ENCODE measurements at places on chromosomes 16 and 17.

GRCh38 chr17:19409509-19409908, 1.5 kb upstream of the RNF112 start:
- no peak for DNase-seq

DNA sequence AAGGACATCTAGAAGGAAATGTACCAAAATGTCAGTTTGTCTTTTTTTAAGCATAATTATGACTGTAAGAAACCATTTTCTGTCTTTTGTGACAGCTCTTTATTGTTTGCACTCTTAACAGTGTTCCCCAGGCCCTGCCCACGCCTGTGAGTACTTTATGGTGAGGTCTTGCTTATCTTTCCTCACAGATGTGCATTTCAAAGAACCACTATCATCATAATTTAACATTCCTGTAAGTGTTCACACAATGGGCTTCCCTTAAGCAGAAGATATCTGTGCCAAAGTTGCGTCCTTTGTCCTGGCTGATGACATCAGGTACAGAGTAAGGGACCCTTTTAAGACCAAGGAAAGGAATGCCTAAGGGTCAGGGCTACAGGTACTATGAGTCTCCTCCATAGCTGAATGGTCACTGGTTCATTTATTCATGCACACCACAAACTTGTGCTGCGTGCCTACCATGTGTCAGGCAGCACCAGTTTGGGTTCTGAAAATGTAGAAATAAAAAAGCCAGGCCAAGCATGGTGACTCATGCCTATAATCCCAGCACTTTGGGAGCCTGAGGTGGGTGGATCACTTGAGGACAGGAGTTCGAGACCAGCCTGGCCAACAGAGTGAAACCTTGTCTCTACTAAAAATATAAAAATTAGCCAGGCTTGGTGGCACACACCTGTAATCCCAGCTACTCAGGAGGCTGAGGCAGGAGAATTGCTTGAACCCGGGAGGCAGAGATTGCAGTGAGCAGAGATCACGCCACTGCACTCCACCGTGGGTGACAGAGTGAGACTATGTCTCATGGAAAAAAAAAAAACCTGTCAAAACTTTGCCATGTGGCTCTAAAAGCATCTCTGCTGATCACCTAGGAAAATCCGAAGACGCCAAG, 55.4 kb upstream of the NLK start:
- DNase-seq: no peak

GRCh38 chr16:49019081-49019633, 262.5 kb downstream of the CBLN1 start:
- no peak for DNase-seq

DNA sequence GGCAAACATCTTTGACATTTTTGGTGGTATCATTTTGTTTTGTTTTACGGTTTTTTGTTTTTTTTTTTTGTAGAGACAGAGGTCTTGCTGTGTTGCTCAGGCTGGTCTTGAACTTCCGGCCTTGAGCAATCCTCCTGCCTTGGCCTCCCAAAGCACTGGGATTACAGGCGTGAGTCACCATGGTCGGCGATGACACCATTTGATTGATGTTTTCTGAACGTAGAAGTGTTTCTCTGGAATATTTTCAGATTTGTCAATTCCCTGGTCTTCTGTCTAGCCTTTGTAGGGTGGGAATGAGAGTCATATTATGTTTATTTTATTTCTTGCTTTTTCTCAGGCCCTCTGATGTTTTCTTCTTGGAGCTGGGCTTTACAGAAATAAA, 32.2 kb upstream of the BRD7 start:
- no peak for DNase-seq

DNA sequence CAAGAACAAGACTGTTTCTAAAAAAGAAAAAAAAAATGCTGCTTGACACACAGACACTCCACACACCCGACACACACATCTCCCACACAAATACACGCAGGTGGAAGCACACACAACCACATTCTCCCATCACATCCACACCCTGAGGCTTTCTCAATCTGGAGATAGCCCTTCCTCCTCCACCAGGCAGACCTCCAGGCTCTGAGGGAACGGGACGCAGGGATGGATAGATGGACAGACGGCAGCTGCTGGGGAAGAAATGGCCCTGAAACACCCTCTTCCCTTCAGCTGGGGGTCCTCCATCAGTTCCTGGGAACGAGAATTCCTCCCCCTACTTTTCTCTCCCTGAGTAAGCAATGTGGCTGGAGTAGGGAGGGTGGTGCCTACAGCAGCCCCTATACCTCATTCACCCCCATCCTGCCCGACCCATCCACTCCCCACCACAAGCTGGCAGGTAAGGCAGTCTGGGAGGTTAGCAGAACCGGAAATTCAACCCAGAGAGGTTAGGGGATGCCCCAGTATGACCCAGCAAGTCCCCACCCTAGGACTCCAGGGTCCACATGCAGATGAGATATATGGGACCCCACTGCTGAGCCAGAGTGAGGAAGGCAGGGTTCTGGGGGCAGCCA, 4.1 kb upstream of the LITAFD start:
- DNase-seq: no peak

DNA sequence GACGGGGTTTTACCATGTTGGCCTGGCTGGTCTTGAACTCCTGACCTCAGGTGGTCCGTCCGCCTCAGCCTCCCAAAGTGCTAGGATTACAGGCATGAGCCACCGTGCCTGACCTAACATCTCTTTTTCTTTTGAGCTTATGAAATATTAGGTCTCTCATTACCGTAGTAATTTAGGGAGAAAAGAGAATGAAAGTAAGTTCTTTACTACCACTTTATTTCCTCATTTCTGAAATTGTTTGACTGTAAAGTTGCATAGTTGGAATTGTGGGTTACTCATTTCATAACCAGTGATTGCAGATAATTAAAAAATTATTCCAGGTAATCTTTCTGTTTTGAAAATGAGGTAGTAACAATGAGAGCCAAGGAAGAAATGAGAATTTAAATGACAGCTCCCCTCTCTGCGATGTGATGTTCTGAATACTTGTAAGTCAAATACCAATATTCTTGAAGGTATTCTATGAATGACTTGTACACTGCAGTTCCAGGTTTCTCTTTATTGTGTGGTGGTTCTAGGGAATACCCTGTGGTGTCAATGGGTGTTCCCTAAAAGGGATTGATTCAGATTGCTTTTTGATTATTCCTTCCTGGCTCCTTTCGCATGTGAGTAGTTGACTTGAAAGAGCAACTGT, 28.3 kb downstream of the MAP2K4 start:
- no peak for DNase-seq

GRCh38 chr17:27481327-27481726, 25.1 kb downstream of the KSR1 start:
- DNase-seq: no peak

DNA sequence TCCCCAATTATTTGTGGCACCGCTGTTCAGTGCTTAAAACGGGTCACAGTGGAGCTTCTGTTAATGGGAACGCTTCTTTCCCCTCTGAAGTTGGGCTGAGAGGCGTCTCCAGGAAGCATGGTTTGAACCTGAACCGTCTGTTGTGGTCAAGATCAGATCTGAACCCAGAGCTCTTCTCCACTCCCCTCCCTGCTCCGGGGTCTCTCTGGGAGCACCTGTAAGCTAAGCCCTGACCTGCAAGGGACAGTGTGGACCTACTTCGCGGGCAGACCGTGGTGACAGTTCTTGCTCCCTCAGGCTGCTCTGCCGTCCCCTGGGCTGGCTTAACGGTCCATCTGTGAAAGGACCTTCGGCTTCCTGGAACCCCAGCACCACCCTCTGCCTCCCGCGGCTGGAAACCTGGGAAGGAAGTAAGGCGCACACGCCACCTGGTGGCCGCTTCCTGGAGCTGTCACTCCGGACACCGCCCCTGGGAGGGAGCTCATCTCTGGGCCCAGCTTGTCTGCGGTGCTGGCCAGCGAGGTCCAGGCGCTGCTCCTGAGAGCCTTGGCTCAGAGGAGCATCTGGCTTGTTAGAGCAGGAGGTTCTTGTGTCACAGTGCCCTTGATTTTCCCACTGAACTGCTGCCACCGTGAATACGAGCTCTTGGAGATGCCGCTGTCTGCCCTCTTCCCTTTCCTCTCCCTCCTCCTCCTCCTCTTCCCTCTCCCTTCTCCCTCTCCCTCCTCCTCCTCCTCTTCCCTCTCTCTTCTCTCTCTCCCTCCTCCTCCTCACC, 518.5 kb upstream of the EEF2KMT start:
- peak; percentile 36 for DNase-seq

DNA sequence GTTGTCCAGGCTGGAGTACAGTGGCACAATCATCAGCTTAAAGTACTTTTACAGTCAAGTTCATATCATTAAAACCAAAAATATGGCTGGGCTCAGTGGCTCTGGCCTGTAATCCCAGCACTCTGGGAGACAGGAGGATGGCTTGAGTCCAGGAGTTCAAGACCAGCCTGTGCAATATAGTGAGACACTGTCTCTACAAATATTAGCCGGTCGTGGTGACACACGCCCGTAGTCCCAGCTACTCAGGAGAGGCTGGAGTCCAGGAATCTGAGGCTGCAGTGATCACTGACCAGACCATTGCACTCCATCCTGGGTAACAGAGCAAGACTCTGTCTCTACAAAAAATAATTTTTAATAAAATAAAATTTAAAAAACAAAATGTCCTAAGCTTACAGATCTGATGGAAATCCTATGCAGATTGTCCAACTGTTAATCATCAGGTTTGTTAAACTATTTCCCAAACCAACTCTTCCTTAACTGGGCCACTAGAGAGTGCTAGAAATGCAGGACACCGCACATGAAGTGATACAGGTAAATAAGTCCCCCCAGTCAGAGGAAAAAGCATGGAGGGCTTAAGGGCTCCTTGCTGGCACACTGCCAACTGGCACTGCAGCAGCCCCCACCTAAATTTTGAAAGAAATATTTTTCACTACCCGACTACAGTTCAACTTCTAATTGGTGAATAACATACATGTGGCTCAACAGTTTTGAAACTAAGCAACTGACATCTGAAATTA, 2.8 kb downstream of the USP22 start:
- DNase-seq: no peak

DNA sequence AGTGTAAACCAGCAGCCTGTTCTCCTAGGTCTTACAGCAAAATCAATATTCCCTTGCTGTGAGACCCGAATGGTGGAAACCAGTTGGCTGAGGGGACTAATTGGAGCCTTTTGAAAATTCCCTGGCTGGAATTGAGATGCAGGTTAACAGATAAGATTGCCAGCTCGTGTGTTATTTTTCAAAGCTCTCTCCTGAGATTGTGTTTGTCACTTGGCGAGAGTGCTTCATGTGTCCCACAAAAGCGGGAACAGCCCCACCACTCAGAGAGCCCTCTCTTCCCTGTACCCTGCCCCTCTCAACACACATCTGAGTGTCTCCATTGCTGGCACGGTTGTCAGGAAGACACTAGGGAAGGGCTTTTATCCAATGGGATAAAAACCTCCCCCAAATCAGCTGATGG, 356.1 kb downstream of the CPPED1 start:
- no peak for DNase-seq

- DNase-seq: no peak
Measured at GRCh38 chr17:49548506-49549310, 27.0 kb upstream of the NXPH3 start.

All from renal cortex interstitium (tissue), 15 donors.